Astrocyte (in vitro differentiated cells and primary cell): ENCODE measurements at places on chromosomes 6 and 20. TPM values are rescaled to one million over a fixed set of nuclear protein-coding genes. Genes with fewer than 3 reads are reported as not detected.

- DNase-seq = no peak
Observed at GRCh38 chr6:8549074-8549790, 113.9 kb upstream of the SLC35B3 start.

- peak; percentile 4 for DNase-seq
Observed at GRCh38 chr20:61789329-61789728, 276.4 kb downstream of the TAF4 start.

DNA sequence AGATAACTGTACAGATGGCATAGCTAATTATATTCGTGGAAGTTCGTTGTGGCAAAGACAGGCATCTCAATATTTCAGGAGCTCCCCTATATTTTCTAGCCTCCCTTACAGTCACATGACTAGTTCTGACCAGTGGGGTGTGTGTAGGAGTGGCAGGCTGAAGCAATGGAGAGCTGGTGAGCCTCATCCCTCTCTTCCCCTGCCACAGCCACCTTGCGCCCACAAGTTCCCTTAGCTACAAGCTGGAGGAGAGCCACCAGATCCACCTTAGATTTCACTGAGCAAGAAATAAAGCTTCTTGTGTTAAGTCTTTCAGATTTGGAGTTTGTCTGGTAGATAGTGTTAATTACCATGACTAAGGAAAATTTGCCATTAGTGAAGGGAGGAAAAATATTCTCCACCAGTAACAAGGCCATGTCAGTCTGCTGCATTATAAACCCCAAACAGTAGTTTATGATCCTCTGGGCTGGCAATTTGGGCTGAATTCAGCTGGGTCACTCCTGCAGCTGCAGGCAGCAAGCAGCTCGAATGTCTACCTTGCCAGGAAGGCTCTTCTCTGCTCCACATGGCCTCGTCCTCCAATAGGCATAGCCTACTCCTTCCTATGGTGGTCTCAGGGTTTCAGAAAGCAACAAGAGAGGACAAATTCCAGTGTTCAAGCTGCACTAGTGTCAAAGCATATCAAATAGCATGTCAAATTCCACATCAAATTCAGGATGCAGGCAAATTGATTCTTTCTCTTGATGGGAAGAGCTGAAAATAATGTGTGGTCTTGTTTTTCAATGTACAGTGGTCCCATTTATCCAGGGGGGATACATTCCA, 7.4 kb upstream of the RBCK1 start:
- no peak for DNase-seq

- no peak for DNase-seq
Observed at GRCh38 chr6:134414793-134415192, 96.9 kb upstream of the SGK1 start.

DNA sequence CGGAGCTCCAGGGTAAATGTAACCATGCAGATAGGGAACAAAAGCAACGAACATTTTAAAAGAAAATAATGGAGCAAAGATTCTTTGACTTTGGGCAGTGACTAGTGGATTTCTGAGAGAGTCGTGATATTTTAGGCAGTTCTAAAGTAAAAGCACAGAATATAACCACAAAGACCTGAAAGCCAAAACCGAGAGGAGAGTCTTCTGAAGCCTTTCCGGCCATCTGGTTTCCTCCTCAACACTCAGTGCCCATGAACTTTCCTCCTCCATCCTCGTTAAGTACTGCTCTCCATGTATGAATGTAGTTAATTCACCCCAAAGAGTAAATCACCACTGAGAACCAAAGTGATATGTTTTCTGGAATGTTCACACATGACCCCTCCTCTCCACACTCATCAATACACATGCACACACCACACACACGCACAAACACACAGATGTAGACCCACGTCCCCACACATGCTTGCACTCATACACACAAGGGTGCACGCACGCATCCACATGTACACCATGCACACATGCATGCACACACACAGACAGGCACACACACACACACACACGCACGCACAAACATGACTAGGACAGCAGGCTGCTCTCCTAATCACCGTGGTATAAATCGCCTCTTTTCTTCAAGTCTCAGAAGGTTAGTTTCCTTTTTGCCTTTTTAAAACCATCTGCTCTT, 109.5 kb downstream of the MYLK4 start:
- no peak for DNase-seq

DNA sequence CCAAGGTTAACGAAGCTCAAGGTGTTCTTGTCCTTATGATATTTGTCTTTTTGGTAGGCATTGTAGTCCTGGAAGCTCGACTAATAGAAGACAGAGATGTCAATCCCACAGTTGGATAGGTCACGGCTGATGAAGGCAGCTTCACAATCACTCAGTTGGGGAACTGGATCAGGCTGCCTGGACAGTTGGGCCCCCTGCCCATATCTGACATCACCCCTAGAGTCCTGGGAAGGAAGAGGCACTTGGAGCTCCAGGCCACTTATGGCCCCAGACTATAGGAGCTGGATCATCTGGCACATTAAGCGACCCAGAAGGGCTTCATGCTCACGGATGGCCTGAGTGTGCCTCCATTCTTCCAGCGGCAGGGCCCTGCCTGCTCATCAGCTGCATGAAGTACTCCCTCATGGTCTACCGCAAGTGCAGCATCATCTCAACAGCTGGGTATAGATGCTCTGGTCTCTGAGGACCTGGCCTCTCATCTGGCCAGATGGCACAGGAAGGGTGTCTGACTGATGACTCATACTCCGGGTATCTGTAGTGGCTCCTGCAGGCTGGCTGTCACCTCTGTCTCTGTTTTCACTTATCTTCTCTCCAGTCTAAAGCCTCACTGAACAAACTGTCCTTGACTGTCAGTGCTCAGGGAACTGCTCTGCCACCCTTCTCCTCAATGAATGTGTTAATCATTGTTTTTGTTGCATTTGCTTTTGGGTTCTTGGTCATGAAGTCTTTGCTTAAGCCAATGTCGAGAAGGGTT, 29.2 kb upstream of the SSR1 start:
- no peak for DNase-seq

The IRF4 gene
- total RNA-seq = 0.30 TPM in 1 of 2 replicates, not detected in the other

DNA sequence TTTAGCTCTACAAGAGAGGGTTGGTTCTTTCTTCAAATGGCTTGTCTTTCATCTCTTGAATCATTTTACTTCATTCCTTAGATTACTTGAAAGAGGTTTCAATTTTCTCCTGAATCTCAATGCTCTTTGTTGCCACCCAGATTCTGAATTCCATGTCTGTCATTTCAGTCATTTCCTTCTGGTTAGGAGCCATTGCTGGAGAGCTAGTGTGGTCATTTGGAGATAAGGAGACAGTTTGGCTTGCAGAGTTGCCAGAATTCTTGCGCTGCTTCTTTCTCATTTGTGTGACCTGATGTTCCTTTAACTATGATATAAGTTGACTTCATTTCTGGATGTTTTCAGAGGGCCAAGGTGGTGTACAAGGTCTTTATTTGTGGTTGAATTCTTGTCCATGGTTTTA, 157.8 kb downstream of the SLC22A3 start:
- peak; percentile 40 for DNase-seq

GRCh38 chr20:8587810-8588209, 455.7 kb downstream of the PLCB1 start:
- no peak for DNase-seq

GRCh38 chr20:23139524-23139923, 53.4 kb upstream of the CD93 start:
- no peak for DNase-seq

- no peak for DNase-seq
Observed at GRCh38 chr20:23008667-23009066, 26.4 kb upstream of the SSTR4 start.

The SH3BGRL2 gene
- total RNA-seq = 14.1 and 15.9 TPM in 2 replicates

The OOEP gene
- total RNA-seq = not detected in 2 replicates

The RTF2 gene
- 76.5 and 81.4 TPM in 2 replicates for total RNA-seq

The TAGAP gene
- 0.10 and 0.11 TPM in 2 replicates for total RNA-seq

The PHACTR1 gene
- 8.5 and 10.0 TPM in 2 replicates for total RNA-seq

The BPIFA1 gene
- not detected in 2 replicates for total RNA-seq

DNA sequence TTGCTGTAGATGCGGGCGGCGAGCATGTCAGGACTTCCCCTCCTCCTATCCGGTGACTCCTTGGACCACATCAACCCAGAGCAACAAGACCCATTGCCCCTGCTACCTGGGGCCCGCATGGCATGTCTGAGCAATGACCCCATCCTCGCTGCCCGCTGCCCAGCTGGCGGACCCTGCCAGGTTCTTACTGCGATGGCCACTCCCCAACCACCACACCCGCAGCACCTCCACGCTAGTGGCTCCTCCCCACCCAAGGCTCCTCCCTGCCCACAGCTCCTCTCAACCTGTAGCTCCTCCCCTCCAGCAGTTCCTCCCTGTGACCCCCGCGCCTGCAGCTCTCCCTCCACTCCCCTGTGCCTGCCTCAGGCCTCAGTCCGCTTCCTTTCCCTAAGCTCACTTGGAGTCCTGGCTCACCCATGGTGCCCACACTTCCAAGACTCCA, 17.6 kb upstream of the SERPINB9 start:
- no peak for DNase-seq

The PTCHD4 gene
- 11.4 and 12.4 TPM in 2 replicates for total RNA-seq

GRCh38 chr6:127462376-127462775, 3.2 kb upstream of the KIAA0408 start:
- no peak for DNase-seq

DNA sequence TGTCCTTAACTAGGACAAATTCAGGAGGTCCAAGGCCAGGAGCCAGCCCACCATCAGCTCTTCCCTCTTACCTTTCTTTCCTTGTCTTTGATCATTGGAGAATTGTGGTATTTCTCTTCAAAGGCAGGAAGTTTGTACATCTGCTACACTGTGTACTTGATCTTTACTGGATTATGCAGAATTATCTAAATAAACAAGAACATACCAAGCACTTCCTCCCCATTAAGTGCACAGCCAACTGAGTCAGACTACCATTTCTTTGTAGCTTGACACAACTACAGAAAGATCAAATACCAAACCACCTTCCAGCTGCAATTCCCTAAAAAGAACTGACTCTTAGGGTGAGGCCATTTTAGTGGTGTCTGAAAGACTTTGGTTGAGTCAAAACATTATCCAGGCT, 195.1 kb downstream of the HDGFL1 start:
- DNase-seq = peak; percentile 82

The HLA-DQA1 gene
- not detected in 2 replicates for total RNA-seq

GRCh38 chr6:148811459-148811858, 64.6 kb downstream of the UST start:
- no peak for DNase-seq

The TMEM244 gene
- total RNA-seq = not detected in 2 replicates

GRCh38 chr6:100257793-100258395, 206.8 kb downstream of the SIM1 start:
- peak; percentile 68 for DNase-seq

GRCh38 chr20:18066421-18067333, 9.0 kb upstream of the OVOL2 start:
- DNase-seq = no peak

The GTSF1L gene
- not detected in 2 replicates for total RNA-seq

DNA sequence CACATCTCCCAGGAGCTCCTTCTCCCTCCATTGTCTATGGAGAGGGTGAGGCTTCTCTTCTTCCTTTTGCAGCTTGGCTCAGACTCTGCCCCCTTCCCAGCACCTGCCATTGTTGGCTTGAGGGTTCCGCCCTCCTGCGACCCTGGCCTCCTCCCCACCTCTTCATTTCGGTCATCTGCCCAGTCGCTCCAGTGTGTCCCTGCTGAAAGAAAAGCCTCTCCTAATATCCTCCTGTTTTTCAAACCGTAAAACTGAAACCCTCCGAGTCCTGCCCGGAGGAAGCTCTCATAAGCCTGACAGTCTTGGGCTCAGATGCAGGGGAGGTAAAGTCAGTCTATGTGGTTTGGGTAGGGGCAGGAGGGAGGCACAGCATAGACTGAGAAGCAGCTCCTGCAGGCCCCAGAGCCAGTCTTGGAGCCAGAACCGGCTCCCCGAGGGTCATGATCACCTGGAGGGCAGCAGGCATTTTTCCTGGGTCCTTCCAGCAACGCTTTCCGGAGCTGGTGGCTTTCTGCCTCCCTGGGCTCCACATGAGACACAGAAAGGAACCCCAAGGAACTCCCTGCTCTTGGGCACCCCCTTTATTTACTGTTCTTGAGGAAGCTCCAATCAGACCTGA, 235.1 kb downstream of the SMOC2 start:
- no peak for DNase-seq

The HMGN4 gene
- total RNA-seq = 46.2 and 49.4 TPM in 2 replicates

The ZNF165 gene
- total RNA-seq = 0.48 and 0.75 TPM in 2 replicates
